Lower leg skin (tissue), 4 donors: ENCODE measurements at places on chromosomes 4 and X. TPM values are rescaled to one million over a fixed set of nuclear protein-coding genes. Genes with fewer than 3 reads are reported as not detected.

DNA sequence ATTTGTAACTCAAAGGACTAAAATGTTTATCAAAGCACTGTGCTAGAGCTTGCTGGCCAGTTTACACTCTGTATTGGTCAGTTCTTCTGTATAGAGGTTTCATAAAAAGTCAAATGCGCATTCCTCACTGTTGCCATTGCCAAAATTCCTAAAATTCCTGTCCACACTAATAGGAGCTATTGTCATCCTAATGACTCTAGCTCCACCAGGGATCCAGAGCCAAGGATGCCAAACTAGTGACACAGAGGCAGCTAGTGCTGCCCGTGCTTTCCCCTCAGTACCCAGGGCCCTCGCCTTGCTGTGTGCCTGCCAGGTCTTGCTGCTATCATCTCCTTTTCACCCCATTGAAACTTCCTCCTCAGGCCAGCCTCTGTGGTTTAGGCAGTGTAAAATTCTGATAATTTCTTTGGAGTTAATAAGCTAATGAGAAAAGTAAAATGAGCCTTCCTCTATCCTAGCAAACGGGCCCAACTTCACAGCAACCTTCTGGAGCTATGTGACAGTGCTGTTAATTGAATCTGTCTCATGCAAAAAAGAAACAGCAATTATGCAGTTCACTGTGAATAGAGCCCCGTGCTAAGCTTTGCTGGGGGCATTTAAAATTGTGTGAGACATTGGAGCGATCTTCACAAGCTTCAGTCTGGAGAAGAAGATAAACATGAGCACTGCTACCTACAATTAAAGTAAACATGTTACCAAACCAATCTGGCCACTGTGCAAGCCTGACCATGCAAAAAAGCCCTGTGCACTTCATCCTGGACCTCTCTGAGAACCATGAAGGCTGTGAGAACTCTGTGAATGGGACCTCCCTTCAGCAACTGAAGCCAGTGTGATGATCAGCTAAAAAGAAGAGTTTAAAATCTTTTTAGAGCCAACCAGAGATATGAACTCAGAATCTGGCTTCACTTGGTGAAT is 43.1 kb upstream of the FGF2 start:
- no peak for DNase-seq

The TKTL2 gene
- total RNA-seq = not detected

The FAM9B gene
- total RNA-seq = not detected

DNA sequence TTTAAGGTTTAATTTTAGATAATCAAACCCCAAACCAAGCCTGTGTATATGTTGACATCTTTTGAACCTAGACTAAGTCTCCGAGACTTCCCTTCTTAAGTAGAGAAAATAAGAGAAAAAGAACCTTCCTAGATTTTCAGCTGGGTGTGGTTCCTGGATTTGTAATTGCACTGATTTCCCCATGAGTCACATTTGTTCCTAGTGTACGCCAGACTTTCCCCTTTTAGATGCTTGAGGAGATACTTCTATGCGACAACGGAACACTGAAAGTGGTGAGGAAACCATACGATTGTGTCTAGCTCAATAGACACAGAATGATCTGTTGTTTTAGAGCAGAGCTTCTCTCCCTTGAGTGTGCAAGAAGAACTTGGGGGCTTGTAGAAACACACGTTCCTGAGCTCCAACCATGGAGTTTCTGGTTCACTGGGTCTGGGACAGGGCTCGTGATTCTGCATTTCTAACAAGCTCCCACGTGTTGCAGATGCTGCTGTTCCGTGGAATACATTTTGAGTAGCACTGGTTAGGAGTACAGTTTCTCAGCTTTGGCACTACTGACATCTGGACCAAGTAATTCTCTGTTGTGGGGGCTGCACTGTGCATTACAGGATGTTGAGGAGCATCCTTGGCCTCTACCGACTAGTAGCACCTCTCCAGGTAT is 87.1 kb downstream of the AMELX start:
- peak; percentile 24 for DNase-seq

The UPF3B gene
- 5.6 TPM for total RNA-seq

DNA sequence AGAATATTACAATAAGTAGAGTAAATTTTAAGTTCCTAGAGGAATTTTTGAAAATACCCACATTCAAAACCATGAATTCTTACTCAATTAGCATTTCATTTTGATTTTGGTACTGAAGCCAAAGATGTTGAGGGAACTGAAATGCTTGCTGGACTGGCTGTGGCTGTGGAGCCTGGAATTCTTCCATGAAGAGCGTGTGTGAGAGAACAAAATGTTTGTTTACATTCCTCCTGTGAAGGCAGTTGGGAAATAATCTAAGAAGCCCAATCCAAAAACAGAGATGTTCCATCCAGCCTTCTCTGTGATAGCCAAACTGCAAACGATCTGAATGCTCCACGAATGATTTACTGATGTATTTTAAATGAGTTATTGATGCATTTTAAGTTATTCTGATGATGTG is 3.8 kb upstream of the ADH1B start:
- peak; percentile 86 for DNase-seq

DNA sequence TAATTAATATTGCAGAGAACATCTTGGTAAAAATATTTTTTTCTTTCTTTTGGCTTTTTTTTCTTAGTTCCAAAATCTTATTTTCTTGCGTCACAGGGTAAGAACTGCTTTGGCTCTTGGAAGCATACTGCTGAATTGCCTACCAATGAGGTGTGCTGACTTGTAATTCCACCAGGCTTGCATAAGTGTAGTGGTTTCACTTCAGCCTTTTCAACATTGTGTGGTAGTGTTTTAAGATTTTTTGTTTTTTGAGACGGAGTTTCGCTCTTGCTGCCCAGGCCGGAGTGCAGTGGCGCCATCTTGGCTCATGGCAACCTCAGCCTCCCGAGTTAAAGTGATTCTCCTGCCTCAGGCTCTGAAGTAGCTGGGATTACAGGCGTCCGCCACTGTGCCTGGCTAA is 42.4 kb downstream of the N4BP2 start:
- no peak for DNase-seq

DNA sequence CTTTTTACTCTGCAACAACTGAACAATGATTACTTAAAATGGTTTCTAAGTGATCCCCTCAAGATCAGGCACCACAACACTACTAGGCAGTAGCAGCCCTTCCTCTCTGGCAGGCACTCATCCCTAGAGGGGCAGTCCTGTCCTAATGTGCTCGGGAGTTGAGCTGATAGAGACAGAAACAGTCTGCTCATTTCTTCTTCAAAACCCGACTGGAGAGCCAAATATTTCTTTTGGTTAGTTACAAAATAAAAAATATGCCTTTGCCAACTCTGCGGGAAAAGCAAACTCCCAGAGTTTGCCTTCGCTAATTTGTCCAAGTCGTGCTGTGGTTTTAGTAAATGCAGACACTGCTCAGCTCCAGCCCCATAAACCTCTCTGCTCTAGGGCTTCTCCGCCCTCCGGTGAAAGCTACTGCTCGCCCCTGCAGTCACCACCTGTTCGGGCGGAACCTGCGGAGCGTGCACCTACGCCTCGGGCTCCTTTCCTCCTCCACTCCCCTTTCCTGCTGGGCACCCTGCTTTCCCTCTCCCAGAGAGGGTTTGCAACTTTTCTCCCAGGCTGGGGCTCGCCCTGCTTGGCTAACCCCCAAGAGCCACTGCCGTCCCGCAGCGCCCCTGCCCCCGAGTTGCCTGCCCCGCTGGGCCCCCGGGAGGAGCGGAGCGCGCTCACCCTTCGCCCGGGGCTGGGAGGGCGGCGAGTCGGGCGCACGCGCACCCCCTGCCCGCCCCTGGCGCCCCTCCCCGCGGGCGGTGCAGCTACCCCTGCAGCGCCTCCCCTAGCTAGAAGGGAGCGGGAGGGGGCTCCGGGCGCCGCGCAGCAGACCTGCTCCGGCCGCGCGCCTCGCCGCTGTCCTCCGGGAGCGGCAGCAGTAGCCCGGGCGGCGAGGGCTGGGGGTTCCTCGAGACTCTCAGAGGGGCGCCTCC is at the start of gene NPNT:
TSS of gene NPNT (plus strand) at position 812 of the 923 bp plus-strand sequence. CDS start 182 bp downstream, outside the sequence.
- DNase-seq = no peak

GRCh38 chrX:110182362-110182761 is 135.5 kb downstream of the AMMECR1 start:
- DNase-seq = no peak

The RPL34 gene
- total RNA-seq = 686 TPM

DNA sequence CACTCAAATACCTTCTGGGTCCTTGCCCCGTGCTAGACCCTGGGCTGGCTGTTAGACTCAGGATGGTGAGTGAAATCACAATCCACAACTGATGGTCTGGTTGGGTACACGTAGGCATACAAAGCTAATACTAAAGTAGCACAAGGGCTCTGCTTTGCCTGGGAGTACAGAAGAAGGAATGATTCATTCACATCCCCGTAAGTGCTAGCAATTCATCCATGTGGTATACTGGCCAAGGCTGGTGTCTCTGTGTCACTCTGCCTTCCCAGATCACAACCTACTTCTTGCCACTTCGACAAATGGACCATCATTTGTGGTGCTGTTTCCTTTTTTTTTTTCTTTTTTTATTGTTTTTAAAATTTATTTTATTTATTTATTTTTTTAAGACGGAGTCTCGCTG is 19.7 kb upstream of the RBM47 start:
- DNase-seq = no peak

The RNF175 gene
- 0.47 TPM for total RNA-seq

GRCh38 chrX:23012162-23012561 is 12.4 kb downstream of the DDX53 start:
- no peak for DNase-seq

The ITM2A gene
- 19.8 TPM for total RNA-seq

The IL15 gene
- 0.42 TPM for total RNA-seq

GRCh38 chr4:5137927-5138326 is 86.6 kb downstream of the STK32B start:
- no peak for DNase-seq

DNA sequence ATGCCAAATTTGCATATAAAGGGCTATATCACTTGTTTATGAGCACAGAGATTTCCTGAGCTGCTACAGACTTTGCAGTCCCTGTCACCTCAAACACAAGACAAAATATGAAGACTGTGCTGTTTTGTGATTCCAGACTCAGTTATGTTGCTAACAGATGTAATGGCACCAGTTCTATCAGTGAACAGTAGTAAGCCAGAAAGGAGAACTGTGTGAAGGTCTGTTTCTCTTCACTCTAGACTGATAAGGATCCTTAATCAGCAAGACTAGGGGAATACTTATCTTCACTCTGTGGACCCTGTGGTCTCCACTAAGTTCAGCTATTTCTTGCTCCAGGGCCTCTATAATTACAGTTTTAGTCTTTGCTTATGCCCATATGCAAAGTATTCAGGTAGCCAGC is 82.7 kb downstream of the ANXA5 start:
- DNase-seq = no peak

The SLC49A3 gene
- 24.4 TPM for total RNA-seq

DNA sequence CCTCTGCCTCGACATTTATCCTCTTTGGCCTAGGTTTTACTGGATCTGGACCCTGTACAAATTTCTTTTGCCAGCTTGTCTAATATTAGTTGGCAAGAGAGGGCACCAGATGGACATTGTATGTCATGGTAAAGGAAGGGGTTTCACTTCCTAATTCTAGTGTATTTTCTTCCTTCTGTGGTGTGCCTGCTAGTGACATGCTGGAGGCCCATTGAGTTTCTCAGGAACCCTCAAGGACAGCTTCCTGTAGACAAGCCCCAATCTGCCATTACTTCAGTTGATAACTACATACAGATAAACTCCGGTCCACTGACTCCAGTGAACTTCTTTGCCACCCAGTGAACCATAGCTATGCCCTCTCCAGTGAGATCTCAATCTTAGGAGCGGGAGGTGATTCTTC is 116.9 kb downstream of the STPG2 start:
- DNase-seq = no peak

GRCh38 chr4:44046491-44046890 is 402.1 kb downstream of the KCTD8 start:
- no peak for DNase-seq

The SERTM2 gene
- 0.15 TPM for total RNA-seq

GRCh38 chr4:100566396-100566795 is 48.6 kb upstream of the EMCN start:
- DNase-seq = no peak

The PPP2R2C gene
- 81.3 TPM for total RNA-seq

The AR gene
- total RNA-seq = 9.7 TPM

- no peak for DNase-seq
Observed at GRCh38 chr4:5757091-5757490, 46.1 kb downstream of the EVC start.

GRCh38 chr4:86484241-86484640 is 109.9 kb upstream of the PTPN13 start:
- no peak for DNase-seq
